Stimulated activated CD4-positive, alpha-beta T cell treated with anti-CD3 and anti-CD28 coated beads, TNF-alpha, amount 100 ng/mL, for 48 hours (primary cell): ENCODE measurements at places on chromosomes 1 and 21.

DNA sequence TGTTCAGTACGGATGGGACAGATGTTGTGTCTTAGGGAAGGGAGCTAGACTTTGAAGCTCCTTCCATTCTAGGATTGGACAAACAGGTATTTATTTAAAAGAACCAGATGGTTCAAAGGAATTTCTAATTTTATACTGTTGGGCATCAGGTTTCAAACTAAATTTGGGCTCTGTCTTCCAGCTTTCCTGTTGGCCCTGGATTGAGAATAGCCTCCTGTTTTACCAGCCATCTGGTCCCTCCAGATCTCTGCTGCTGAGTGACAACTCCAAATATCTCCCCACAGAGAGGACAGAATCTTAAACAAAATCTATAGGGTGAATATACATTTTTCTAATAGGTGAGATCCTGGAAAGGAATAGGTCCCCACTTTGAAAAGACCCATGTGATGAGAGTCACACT, 52.5 kb upstream of the CNIH3 start:
- no peak for DNase-seq

- no peak for DNase-seq
Observed at GRCh38 chr1:207808322-207808705, 56.5 kb downstream of the CD46 start.

DNA sequence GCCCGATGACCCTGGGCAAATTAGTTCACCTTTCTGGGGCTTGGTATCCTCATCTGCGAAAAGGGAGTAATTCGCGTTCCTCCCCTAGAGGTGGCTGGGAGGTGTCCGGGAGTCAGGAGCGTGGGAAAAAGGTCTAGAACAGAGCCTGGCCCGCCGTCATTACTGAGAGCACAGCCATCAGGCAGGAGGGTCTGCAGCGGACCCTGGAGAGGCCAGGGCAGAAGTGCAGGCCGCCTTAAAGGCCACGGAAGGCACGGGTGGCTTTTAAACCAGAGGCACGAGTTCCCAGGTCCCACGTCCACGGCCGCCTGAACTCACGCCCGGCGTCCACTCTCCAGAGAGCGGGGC, 850 bp downstream of the PANK4 start:
- DNase-seq, result no peak

DNA sequence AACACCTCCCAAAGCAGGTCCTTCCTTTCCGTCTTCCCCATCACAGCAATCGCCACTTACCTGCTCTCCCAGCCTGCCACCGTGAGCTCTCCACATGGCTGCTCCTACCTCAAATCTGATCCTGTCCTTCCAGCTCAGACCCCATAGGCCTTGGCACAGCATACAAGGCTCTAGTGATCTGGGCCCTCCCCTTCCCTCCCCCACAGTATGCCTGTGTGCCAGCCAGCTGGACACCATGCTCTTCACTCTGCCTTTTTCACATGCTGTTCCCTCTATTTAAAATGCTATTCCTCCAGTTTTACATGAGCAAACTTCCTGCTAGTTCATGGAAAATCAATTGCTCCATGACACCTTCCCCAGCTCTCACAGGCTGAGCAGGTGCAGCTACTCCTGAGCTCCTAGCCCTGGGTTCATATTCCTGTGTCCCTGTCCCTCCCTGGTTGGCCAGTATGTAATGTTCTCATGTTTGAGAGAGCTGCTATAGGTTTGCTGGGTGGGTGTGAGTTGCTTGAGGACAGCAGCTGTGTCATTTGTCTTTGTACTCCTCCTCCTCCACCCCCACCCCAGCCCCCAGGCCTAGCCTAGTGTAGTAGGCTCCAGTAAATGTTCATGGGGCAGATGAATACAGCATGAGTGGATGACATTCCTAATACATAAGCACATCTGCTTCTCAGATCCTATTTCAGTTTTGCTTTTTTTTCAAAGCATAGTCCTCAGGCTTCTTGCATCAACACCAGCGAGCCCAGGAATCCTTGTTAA, 6.3 kb upstream of the TNNT2 start:
- DNase-seq, result no peak

GRCh38 chr1:224737353-224737727, 121.2 kb downstream of the CNIH3 start:
- DNase-seq, result no peak

DNA sequence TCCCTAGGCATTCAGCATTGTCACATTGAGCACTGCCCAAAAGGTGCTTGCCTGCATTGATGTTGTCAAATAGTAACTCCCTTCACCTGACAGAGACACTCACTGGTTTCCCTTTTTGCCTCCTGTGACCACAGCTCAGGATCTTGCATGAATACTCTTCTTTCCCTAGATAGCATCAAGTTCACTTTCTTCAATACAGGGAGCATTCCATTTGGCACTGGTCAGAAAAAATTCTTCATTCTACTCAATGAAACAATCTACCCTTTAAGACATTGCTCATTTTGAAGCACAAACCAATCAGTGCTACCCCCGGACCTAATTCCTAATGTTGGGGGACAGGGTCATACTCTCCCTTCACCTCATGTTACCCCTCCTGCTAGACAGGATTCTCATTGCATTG, 319.0 kb upstream of the SNX7 start:
- no peak for DNase-seq

DNA sequence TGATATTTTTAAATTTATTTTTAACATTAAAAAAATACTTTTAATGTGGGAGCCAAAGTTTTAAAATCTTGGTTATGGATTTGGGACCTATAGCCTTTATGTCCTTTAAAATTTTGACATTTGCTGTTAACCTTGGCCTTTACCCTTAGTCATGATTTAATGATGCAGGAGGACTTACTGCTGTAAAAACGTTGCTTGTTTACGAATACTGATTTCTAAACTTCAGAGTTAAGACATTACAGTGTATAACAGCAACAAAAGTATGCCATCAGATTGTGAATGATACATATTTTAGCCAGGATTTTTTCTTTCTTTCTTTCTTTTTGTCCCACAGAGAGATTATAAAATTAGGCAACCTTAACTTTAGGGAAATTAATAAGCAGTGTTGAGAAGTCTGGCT, 8.9 kb downstream of the RBM15 start:
- no peak for DNase-seq

DNA sequence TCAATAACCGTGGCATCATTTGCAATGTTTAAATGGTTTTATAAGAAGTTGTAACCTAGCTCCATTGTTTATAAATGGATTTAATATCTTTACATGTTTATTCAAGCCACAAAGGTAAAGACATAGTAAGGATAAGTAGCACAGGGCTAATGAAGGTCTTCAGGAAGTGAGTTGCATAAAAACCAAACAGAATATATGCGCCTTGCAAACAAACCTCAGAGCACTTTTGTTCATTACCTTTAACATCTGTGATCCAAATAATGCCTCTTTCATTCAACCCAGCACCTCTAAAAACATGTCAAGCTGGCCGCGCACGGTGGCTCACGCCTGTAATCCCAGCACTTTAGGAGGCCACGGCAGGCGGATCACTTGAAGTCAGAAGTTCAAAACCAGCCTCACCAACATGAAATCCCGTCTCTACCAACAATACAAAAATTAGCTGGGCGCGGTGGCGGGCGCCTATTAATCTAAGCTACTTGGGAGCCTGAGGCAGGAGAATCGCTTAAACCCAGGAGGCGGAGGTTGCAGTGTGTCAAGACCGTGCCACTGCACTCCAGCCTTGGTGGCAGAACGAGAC, 25.3 kb downstream of the BRINP3 start:
- no peak for DNase-seq

- no peak for DNase-seq
Observed at GRCh38 chr1:110455151-110455550, 4.2 kb downstream of the PROK1 start.

- DNase-seq, result no peak
Observed at GRCh38 chr1:55015123-55015522, 16.4 kb downstream of the BSND start.

DNA sequence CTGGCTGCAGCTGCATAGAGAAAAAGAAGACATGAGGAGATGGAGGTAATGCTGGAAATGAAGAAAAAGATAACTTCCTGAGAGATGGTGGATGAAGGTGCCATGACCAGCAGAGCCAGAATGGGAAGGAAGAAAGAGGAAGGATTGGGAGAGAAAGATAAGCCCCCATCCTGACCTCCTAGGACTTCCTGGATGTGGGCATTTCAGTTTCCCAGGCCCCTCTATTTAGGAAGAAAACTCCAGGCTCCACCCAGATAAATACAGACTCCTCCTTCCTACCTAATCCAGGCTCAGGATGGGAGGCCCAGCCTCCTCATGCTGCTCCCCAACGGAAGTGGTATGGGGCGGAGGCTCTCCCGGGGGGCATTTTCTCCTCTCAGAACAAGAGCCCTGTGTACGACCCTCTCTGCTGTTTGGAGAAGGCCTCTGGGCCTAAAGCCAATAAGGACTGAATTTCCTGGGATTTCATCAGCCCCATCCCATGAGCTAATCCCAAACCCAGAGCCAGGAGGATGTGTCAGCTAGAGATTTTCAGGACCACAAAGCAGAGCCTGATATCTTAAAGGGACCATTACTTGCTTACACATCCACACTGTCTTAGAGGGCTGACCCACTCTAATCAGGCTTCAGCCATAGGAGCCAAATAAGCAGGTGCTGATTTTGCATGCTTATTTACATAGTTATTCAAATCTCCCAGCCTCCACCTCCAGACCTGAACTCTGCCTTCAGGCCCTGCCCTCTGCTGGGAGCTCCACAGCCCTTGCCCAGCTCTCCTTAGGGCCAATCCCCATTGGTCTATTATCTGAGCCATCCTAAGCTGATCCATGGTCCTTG, 5.1 kb upstream of the ARHGEF2 start:
- DNase-seq, result no peak

DNA sequence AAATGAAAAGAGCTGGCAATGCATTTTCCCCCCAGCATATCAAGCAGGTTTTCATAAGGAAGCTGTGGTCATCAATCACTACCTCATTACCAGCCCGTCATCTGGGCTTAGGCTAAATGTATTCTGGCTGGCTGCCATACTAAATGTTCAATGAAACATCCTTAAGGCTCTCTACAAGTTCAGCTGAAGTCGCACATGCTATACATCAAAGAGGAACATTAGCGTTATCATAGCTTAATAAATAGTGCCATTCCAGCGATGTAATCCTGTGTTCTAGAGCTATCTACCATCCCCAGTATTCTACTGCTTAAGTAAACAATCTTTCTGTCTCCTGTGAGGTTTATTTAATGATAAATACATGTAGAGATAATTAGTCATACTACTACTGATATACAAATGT, 288.8 kb downstream of the DPYD start:
- no peak for DNase-seq

GRCh38 chr1:210687582-210688279, 359.0 kb downstream of the HHAT start:
- DNase-seq, result no peak

GRCh38 chr1:18324246-18324645, 156.5 kb upstream of the KLHDC7A start:
- DNase-seq, result no peak
